ENCODE measurements at places on chromosomes 4 and X. TPM values are rescaled to one million over a fixed set of nuclear protein-coding genes. Genes with fewer than 3 reads are reported as not detected.

ANOS1 gene
- total RNA-seq = 0.08 TPM

SYNPO2 gene
- total RNA-seq = 588 TPM

CCKAR gene
- not detected for total RNA-seq

EPGN gene
- not detected for total RNA-seq

ATP2B3 gene
- 0.57 TPM for total RNA-seq

RPA4 gene
- not detected for total RNA-seq

EGFL6 gene
- total RNA-seq = not detected

USP38 gene
- 24.4 TPM for total RNA-seq

UBQLN2 gene
- total RNA-seq = 17.2 TPM

CFAP299 gene
- total RNA-seq = 1.9 TPM

PHEX gene
- 0.13 TPM for total RNA-seq

RAB39B gene
- not detected for total RNA-seq
